ENCODE measurements at places on chromosomes 16 and 17.

DNA sequence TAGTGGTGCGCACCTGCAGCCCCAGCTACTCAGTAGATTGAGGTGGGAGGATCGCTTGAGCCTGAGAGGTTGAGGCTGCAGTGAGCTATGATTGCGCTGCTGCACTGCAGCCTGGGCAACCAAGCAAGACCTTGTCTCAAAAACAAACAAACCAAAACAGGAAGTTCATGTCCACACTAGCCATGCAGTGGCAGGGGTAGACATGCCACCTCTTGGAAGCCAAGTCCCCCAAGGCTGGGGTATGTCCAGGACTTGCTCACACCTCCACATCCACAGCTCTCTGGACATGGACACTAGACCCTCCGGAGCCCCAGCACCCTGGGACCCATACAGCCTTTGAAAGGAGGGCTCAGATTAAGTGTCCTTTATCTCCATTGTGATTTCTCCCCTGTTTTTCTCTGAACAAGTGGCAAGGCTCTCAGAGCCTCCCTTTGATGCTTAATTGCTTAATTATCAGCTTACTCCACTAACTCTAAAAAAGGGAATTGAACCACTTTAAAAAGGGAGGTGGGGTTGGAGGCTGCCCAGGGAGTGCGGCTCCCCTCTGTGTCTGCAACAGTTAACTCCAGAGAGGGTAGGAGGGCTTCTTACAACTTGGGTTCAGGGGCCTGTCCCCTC is 424.6 kb upstream of the C16orf82 start:
- DNase-seq: no peak

GRCh38 chr17:80244871-80245509 is 15.7 kb upstream of the RNF213 start:
- no peak for DNase-seq

DNA sequence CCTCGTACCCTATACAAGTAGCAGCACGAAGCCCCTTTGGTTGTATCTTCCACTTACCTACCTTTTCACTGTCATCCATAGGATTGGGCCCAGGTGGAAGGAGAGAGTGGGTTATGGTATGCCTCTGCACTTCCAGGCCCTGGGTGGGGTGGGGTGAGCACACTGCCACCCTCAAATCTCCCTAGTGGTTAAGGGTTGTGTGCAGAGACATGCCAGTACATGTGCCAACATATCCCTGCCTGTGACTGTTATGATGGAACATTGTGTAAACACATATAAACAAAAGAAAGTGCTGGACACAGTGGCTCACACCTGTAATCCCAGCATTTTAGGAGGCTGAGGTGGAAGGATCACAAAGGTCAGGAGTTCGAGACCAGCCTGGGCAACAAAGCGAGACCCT is 11.1 kb downstream of the HROB start:
- no peak for DNase-seq

- no peak for DNase-seq
Measured at GRCh38 chr17:63698381-63698885, 1.5 kb downstream of the LIMD2 start.

DNA sequence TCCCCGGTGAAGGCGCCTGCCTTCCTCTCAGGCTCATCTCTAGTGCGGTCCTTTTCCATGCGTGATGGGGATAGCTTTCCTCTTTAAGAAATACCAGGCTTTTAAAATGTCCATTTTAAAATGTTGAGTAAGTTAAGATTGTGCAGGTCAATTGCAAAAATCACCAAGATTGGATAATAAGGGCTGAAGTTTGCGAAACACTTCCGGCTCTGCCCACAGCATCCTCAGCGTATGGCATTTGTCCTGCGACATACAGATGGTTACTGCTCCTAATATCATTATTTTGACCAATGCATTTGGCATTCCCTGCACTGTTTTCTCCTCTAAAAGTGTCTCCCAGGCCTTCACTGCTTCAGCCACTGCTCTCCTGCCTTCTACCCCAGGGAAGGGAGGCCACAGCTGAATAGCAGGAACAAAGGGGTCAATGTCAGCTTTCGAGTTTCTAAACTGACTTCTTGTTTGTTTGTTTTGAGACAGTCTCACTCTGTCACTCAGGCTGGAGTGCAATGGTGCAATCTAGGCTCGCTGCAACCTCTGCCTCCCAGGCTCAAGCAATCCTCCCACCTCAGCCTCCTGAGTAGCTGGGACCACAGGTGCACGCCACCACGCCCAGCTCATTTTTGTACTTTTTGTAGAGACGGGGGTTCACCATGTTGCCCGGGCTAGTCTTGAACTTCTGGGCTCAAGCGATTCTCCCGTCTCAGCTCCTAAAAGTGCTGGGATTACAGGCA is 91.9 kb downstream of the CRISPLD2 start:
- DNase-seq: no peak

GRCh38 chr16:67204076-67204475 is 5.1 kb downstream of the ELMO3 start:
- no peak for DNase-seq

GRCh38 chr17:7476494-7476893 is 2.9 kb downstream of the ZBTB4 start:
- DNase-seq: no peak

DNA sequence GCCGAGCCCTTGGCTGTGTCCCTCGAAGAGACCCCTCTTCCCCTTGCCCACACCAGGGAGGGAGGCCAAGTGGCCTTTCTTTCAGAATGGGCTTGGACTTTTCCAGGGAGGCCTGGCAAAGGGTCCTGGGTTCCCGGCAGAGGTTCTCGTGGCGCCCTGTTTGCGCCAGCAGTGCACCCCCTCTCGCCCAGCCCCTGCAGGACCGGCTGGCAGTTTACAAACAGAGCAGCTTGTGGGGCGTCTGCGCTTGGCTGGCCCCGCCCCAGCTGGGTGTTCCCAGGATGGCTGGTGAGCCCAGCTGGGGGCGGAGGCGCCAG is 137.8 kb upstream of the CIBAR2 start:
- DNase-seq: no peak

- DNase-seq: no peak
Measured at GRCh38 chr17:57375770-57376225, 119.5 kb downstream of the MSI2 start.

DNA sequence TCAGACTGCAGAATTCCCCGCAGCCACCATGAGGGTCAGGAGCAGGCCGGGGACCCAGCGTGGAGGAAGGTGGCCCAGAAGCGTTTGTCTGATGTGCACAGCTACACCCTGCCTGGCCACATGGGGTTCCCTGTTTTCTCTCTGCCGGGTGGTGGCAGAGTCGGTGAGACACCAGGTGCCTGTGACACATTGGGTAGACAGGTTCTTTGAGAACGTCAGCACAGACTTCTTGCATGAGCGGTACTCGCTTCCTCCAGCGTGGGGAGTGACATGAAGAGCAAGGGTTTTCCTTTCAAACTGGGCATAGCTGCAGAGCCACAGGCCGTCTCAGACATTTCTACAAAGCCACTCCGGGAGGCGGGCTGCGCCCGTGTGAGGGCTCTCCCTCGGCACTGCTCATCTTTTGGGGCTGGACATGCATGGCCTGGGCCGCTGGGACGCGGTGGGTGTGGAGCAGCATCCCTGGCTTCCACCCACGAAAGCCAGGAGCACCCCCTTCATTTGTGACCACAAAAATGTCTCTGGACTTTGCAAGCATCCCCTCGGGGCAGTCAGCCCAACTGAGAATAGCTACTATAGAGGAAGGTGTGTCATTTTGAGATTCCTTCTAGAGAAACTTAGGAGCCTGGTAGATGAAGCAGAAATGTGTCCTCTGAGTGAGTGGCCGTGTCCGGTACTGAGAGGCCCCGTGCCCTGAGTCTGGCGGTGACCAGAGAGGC is 26.0 kb downstream of the NME3 start:
- no peak for DNase-seq

DNA sequence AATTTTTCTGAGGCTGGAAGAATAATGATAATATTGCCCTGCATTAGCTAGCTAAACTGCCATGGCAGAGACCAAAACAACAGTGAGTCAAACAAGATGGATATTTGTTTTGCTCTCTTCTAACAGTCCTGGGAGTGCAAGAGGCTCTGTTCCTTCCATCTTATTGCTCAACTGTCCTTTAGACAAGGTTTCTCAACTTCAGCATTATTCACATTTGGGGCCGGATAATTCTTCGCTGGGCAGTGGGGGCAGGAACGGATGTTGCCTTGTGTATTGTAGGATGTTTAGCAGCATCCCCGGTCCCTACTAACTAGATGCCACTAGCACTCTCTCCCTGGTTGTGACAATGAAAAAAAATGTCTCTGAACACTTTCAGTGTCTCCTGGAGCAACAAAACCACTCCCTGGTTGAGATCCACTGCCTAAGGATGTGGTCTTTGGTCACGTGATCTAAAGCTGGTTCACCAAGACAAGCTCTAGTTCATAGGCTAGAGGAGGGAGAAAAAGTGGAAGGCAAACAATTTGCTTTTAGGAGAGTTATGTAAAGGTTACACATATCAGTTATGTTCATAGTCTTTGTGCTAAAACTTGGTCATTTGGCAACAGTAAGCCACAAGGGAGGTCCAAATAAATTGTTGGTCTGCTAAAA is 144.4 kb downstream of the PCTP start:
- no peak for DNase-seq
